ENCODE measurements at places on chromosomes 4 and X.

DNA sequence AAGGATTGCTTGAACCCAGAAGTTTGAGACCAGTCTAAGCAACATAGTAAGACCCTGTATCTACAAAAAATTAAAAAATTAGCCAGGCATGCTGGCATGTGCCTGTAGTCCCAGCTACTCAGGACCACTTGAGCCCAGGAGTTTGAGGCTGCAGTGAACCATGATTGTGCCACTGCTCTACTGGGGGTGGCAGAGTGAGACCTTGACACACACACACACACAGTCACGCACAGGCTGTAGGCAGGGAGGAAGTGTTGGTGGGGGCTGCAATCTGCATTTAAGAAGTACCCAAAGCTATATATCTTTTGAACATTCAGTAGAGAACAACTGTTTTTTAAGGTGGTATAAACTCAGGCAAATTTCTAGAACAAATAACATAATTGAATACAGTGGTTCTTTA is 7.2 kb downstream of the SCRG1 start:
- no peak for DNase-seq

DNA sequence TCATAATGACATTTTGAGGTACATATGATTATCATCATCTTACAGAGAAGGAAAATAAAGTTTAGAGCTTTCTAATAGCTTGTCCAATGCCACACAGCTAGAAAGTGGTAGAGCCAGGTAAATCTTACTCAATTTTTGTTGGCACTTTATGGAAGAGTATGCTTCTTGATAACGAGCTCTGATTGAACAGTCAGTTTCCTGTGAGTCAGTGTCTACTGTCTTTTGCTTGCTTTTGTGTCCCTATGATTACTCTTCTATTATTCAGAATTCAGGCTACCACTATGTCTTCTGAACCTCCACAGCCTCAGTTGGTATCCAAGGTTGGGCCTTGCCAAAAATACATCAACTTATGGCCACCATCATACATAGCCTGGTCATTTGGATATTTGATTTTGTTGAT is 2.6 kb downstream of the FAAH2 start:
- DNase-seq, result no peak

DNA sequence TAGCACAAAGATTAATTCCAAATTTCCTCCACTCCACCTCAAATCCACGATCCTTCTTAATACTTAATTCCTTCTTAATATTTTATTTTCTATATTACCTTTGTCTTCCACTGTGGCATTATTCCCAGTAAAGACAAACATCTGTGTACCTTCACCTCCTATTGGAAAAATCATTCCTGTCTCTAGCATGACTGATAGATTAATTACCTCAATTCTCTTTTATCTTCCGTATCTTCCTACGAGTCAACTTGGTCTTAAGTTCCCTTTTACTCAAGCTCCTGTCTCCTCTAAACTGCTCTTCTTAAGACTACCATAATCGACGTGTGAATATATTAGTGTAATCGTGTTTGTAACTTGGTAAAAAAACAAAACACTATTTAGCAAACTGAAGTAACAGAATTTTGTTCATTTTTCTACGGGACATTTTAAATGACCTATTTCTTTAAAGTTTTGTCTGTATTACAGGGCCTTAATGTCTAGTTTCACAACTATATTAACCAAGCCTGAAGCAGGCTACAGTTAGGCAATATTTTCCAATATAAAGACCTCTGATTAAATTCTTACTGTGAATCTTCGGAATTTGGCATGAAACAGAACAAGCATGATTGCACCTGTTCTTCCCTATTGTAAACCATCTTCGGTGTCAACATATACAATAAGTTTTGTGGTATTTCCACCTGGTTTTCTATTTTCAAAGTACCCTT is 1.1 kb upstream of the USP38 start:
- DNase-seq, result no peak

DNA sequence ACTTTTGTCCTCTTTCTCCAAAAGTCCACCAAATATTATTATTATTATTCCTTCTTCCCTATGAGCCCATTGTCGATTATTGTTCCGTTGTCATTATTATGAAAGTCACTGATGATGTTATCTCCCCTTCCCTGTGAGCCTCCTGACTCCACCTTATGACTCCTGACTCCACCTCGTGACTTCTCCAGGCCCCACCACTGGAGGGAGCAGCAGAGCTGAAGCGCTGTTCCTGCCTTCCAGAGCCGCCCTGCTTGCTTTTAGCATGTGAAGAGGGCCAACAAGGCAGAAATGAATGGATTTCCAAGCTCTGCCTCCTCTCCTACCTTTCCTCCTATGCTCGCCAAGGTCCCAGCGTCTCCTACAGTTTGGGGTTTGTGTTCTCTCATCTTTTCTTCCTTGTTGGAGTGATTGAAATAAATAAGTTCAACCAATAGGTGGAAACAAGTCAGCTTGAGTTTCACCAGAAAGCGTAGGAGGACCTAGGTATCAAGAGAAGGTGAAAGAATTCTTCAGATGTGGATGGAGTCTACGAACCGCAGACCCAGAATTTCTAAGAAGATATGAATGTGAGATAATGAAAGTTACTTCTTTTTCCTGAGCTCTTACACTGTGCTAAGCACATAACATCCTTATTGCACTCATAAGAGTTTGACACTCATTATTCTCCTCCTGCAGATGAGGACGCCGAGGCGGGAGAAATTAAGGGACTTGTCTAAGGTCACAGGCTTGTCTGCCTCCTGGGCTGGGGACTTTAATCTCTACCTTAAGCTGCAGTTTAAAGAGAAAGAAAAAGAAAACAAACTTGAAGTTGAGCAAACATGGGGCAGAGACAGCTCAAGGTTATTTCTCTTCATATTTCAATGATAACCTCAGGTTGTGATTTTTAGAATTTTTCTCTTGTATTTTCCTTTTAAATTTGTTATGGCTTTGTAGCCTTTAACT is 26.1 kb downstream of the IGSF1 start:
- DNase-seq, result no peak

All from B cell (primary cell).